ENCODE measurements at places on chromosomes 7 and 10.

DNA sequence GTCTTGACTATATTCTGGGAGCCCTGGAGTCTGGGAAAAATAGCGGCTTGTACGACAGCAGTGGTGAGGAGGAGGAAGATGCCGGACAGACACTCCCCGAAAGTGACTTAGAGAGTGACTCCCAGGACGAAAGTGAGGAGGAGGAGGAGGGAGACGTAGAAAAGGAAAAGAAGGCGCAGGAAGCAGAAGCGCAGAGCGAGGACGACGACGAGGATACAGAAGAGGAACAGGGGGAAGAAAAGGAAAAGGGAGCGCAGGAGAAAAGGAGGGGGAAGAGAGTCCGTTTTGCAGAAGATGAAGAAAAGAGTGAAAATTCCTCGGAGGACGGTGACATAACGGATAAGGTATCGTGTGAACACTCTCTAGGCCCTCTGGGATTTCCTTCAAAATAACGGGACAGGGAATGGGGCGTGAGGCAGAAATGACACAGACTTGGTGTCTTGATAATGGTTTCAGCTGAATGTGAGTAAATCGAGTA lies 908 bp downstream of the NOM1 start:
- no peak for DNase-seq

- no peak for DNase-seq
Observed at GRCh38 chr7:1823376-1824150, 153.5 kb downstream of the ELFN1 start.

DNA sequence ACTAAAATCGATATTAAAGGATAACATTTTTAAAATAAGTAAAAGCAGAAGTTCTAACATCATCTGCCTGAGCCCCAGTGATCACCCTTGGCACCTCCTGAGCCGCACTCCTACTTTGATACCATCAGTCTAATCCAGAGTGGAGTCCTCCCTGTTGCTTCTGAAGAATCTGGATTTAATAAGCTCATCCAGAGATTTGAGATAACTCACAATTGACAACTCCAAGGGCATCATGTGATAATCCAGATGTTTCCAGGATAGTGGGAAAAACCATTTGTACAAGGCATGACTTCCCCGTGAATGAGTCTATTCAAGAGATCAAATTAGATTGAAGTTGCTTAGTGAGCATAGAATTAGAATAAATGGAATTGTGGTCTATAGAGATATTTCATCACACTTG lies 475.8 kb upstream of the C7orf33 start:
- no peak for DNase-seq

- no peak for DNase-seq
Observed at GRCh38 chr10:58464956-58465355, 47.7 kb upstream of the BICC1 start.

GRCh38 chr10:6208799-6209235 lies 6.1 kb downstream of the PFKFB3 start:
- no peak for DNase-seq

DNA sequence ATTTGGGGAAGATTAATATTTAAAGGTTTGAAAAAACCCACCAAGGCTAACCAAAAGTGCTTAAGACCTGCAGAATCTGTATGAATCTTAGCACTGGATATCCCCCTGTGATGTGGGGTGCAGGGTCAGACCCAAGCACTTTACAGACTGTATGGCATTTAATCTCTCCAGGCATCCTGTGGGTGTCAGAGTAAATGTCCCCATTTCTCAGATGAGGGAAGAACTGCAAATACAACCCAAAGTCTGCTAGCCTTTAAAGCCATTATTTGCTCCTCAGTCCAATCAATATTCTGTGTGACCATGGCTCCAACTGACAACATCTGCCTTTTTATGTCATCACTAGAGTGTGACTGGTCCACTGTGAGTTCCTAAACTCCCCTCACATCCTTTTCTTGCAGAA lies 10.0 kb upstream of the MBL2 start:
- DNase-seq, result no peak

- DNase-seq, result no peak
Observed at GRCh38 chr7:32507414-32507813, 12.1 kb downstream of the AVL9 start.

DNA sequence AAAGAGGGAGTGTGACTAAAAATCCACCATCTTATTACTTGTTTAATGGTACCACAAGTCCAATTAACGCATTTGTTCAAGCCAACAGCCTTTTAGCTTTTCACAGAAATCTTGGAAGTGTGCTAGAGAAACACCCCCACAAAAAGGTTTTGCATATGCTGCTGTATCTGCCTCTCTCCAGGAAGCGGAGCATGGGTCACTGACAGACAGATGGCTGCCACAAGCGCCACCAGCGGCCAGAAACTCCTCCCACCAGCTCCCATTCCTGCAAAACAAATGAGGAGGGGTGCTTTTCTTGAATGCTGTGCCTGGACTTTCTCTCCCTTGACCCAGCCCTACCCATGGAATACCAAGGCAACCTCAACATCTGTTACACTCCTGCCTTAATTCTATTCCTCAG lies 176.3 kb upstream of the LRGUK start:
- DNase-seq, result no peak

- DNase-seq, result no peak
Observed at GRCh38 chr7:118449797-118450567, 225.5 kb downstream of the ANKRD7 start.

GRCh38 chr10:17233286-17233991 lies 5.4 kb downstream of the VIM start:
- DNase-seq, result no peak

DNA sequence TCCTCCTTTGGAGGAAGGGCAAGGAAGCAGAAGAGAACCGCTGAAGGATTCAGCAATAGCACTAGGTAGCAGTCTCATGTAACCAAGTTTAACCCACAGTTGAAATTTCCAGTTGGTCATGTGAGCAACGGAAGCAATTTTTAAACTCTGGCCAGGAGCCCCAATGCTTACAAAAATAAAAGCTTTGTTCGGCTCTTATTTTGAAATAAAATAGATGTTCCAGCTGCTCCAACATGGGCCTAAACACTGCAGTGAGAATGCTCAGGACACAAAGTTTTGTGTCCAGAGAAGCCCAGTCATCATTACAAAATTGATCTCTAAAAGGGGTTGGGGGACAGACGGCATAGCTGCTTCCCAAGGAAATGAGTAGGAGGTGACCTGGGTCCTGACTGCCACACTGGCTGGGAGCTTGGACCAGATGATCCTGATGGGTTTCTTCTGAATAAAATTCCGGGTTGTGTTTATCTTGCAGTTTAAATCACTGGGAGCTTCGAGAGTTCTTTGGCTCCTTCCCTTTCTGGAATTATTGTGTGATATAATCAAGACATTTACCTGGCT lies 452 bp upstream of the TMEM140 start:
- DNase-seq, result no peak

- DNase-seq, result no peak
Observed at GRCh38 chr10:127908106-127908958, 1.4 kb downstream of the PTPRE start.

GRCh38 chr10:24483701-24484100 lies 240.0 kb downstream of the ARHGAP21 start:
- peak; percentile 2 for DNase-seq

- no peak for DNase-seq
Observed at GRCh38 chr7:123795917-123796316, 47.1 kb upstream of the WASL start.

- no peak for DNase-seq
Observed at GRCh38 chr10:271201-271600, 135.9 kb downstream of the ZMYND11 start.

DNA sequence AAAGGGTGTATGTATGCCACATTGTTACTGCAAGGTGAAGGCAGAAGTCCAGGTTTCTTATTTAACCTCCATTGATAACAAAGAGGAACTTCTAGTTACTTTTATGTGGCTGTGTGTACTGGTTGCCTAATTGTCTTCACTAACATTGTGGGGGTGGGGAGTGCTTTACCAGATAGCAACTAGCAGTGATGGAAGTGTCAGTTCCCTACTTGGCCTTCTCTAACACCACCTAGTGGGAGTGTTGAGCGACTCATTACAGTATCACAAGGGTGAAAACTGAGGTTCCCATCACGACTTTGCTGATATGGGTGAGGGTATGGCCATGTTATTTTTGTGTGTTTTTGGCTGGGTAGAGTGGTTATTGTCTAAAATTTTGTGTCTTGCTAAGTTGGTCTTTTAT lies 274.4 kb downstream of the THSD7A start:
- DNase-seq, result peak; percentile 23

DNA sequence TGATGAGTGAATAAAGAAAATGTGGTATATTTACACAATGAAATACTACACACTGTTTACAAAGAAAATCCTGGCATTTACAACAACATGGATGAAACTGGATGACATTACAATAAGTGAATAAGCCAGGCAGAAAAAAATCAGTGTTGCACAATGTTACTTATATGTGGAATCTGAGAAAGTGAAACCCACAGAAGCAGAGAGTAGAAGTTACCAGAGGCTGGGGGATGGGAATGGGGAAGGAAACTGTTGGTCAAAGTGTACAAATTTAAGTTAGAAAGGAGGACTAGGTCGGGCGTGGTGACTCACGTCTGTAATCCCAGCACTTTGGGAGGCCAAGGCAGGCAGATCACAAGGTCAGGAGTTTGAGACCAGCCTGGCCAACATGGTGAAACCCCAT lies 538.5 kb upstream of the MKI67 start:
- DNase-seq, result no peak

- no peak for DNase-seq
Observed at GRCh38 chr10:30034433-30035137, 24.8 kb downstream of the JCAD start.

- DNase-seq, result no peak
Observed at GRCh38 chr7:96636342-96636860, 73.2 kb downstream of the SEM1 start.

DNA sequence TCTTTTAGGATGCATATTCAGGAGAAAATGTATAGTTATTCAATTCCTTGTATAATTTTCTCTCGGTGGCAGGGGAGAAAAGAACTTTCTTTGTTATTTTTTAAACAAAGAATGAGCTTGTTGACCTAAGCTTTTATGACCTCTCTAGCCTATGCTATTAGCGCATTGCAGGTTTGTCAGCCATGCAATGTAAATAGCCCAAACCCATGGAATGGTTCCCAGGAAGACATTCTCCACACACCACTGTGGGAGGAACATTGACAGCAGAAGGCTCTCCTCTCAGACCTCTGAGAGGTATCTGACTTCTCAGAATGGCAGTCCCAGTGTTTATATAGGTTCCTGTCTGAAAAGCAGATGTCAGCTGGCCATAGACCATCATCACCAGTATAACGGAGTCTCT lies 19.6 kb upstream of the AGBL3 start:
- no peak for DNase-seq

DNA sequence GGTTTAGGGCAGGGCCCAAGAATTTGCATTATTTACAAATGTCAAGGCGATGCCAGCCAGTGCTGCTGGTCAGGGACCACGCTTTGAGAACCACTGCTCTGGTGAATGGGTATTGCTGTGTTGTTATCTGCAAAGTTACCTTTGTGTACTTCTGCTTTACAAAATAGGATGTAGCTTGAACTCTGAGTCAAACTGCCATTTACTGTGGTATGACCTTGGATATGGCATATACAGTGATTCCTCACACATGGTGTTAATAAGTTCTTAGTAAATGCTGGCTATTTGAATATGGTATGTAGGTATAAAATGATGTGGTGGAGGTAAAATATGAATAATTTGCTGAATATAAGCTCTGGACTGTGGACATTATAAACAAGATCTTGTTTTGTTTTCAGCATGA lies 148.9 kb downstream of the AUTS2 start:
- DNase-seq, result no peak

GRCh38 chr7:134059921-134060320 lies 67.2 kb upstream of the LRGUK start:
- no peak for DNase-seq

Measured in neuronal stem cell (in vitro differentiated cells).